ENCODE measurements at places on chromosomes 7 and 10. TPM values are rescaled to one million over a fixed set of nuclear protein-coding genes. Genes with fewer than 3 reads are reported as not detected.

FBXL13 gene
- 0.26 TPM for total RNA-seq

SFTPA1 gene
- not detected for total RNA-seq

P4HA1 gene
- 22.9 TPM for total RNA-seq

LIPK gene
- not detected for total RNA-seq

GNA12 gene
- 43.3 TPM for total RNA-seq

STAG3 gene
- not detected for total RNA-seq

SGPL1 gene
- total RNA-seq, result 31.2 TPM

PDZD7 gene
- 0.67 TPM for total RNA-seq

CYP2W1 gene
- total RNA-seq, result 0.05 TPM

SEMA3D gene
- total RNA-seq, result 0.03 TPM

AKR1C8 gene
- total RNA-seq, result 0.16 TPM

FASTK gene
- 53.2 TPM for total RNA-seq

EN2 gene
- 0.99 TPM for total RNA-seq

OR2A42 gene
- total RNA-seq, result not detected

TYW1B gene
- total RNA-seq, result 2.2 TPM

OPN4 gene
- not detected for total RNA-seq

PNLIPRP1 gene
- not detected for total RNA-seq

IGFBP3 gene
- total RNA-seq, result 190 TPM

HOXA4 gene
- total RNA-seq, result 1.2 TPM

ZNF277 gene
- total RNA-seq, result 14.7 TPM

NACAD gene
- total RNA-seq, result 0.19 TPM

GPR141 gene
- total RNA-seq, result not detected

BLNK gene
- not detected for total RNA-seq

SPDYE5 gene
- total RNA-seq, result not detected

KIF20B gene
- total RNA-seq, result 16.3 TPM

BTBD16 gene
- total RNA-seq, result 1.7 TPM

INMT gene
- total RNA-seq, result not detected

UCN3 gene
- not detected for total RNA-seq

CCL24 gene
- total RNA-seq, result not detected

CYP2C19 gene
- not detected for total RNA-seq

POLR2J gene
- 103 TPM for total RNA-seq

NSUN5 gene
- 64.3 TPM for total RNA-seq

MKX gene
- total RNA-seq, result not detected

NEURL1 gene
- total RNA-seq, result 0.38 TPM

FOXP2 gene
- total RNA-seq, result not detected

PHKG1 gene
- 1.9 TPM for total RNA-seq

LBX1 gene
- total RNA-seq, result not detected

PRF1 gene
- total RNA-seq, result not detected

ATOH7 gene
- 0.20 TPM for total RNA-seq

FAM237B gene
- not detected for total RNA-seq

COL17A1 gene
- 1.8 TPM for total RNA-seq

PLEKHA1 gene
- total RNA-seq, result 21.3 TPM

POM121 gene
- 42.7 TPM for total RNA-seq

HTR5A gene
- not detected for total RNA-seq

C10orf53 gene
- total RNA-seq, result not detected

TMEM26 gene
- total RNA-seq, result 0.06 TPM

ABCB1 gene
- 0.22 TPM for total RNA-seq

SLC26A4 gene
- 0.19 TPM for total RNA-seq

CYP3A7 gene
- not detected for total RNA-seq

DIP2C gene
- total RNA-seq, result 11.1 TPM

UPK3B gene
- 19.4 TPM for total RNA-seq

ZNF398 gene
- 8.0 TPM for total RNA-seq

SCART1 gene
- 0.17 TPM for total RNA-seq

NEUROD6 gene
- not detected for total RNA-seq

METTL2B gene
- total RNA-seq, result 23.8 TPM

WDFY4 gene
- total RNA-seq, result not detected

PRDX3 gene
- total RNA-seq, result 343 TPM

ERVW-1 gene
- total RNA-seq, result not detected

All from A549 treated with GW870086 at 1 μM for 4 hours (cell line).